ENCODE measurements at places on chromosomes 13 and 19. TPM values are rescaled to one million over a fixed set of nuclear protein-coding genes. Genes with fewer than 3 reads are reported as not detected.

The SLC27A5 gene
- total RNA-seq, result 12.6 TPM

The MEF2B gene
- total RNA-seq, result 0.68 TPM

The ZNF708 gene
- total RNA-seq, result 9.2 TPM

The PCDH9 gene
- total RNA-seq, result 0.28 TPM

The ZNF729 gene
- not detected for total RNA-seq

The SAMD1 gene
- 6.5 TPM for total RNA-seq

The SIGLECL1 gene
- total RNA-seq, result not detected

The TBC1D17 gene
- 13.0 TPM for total RNA-seq

The APOE gene
- 202 TPM for total RNA-seq

The FOXA3 gene
- total RNA-seq, result not detected

The CBLC gene
- total RNA-seq, result 76.7 TPM

The SLC7A9 gene
- total RNA-seq, result not detected

The WDR88 gene
- total RNA-seq, result not detected

The LGALS14 gene
- not detected for total RNA-seq

The SLC17A7 gene
- 0.16 TPM for total RNA-seq

The METTL21C gene
- total RNA-seq, result not detected

The ZNF582 gene
- 2.4 TPM for total RNA-seq

The NUDT19 gene
- 16.8 TPM for total RNA-seq

The ZNF534 gene
- total RNA-seq, result not detected

The CLEC17A gene
- total RNA-seq, result not detected

The C19orf73 gene
- 0.67 TPM for total RNA-seq

The DCT gene
- total RNA-seq, result not detected

The TEX29 gene
- not detected for total RNA-seq
